ENCODE measurements at places on chromosomes 7 and 10.

DNA sequence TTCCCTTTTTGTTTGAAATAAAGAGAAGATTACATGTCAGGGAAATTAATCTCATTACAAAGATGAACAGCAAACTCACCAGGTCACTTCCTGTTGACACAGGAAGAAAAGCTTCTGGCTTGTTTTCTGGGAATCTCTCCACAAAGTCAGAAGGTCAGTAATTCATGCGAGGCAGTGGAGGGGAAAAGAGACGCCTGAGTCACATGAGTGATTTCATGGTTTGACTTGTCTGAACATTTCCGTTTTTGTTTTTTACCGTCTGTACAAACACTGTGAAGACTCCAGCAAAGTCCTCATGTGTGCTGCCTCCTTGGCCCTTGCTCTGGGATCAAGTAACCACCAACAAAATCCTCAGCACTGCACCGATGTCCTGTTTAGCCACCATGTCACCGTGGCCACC, 2.5 kb upstream of the HABP2 start:
- DNase-seq, result no peak

- DNase-seq, result no peak
These were observed 20.0 kb upstream of the CRYGN start for GRCh38 chr7:151459726-151460473.

- DNase-seq, result no peak
These were observed 62.2 kb downstream of the ST7 start for GRCh38 chr7:117015258-117016184.

- no peak for DNase-seq
These were observed 91.4 kb downstream of the PPP1R3C start for GRCh38 chr10:91541481-91541880.

DNA sequence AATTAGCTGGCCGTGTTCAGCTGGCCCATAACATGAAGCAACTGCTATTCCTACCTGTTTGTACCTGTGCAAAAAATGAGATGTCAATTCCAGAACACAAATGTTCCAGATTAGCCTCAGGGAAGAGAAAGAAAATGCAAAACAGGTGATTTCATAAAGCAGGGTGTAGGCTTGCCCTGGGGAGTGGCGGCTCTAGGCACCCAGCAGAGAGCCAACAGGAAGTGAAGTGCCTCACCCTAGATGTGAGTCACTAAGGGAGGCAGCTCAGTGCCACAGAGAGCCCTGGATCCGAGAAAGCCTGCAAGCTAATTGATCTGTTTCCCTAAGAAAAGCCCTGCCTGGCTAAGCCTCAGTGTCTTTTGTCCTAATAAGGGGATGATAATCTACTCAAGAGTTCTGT, 240.0 kb downstream of the ARHGAP21 start:
- no peak for DNase-seq

DNA sequence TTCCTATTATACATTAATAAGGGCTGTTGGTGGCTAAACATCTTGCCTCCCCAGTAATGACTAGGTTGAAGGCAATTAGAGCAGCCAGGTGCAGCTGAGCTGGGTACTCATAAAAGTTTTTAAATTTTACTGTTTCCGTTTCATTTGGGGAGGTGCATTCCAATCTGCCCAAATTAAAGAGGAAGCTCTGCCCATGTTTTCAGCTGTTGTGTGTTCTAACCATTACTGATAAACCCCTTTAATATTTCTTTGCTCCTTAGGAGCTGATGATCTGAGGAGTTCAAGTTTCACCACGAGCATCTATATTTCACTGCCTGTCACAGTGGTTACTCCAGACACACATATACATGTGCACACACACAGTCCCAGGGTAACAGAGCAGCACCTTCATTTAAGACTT, 94.4 kb downstream of the JAZF1 start:
- DNase-seq, result no peak

GRCh38 chr7:33591490-33591889, 313.8 kb upstream of the BMPER start:
- DNase-seq, result no peak

GRCh38 chr7:33395340-33395739, 266.0 kb downstream of the BBS9 start:
- no peak for DNase-seq

DNA sequence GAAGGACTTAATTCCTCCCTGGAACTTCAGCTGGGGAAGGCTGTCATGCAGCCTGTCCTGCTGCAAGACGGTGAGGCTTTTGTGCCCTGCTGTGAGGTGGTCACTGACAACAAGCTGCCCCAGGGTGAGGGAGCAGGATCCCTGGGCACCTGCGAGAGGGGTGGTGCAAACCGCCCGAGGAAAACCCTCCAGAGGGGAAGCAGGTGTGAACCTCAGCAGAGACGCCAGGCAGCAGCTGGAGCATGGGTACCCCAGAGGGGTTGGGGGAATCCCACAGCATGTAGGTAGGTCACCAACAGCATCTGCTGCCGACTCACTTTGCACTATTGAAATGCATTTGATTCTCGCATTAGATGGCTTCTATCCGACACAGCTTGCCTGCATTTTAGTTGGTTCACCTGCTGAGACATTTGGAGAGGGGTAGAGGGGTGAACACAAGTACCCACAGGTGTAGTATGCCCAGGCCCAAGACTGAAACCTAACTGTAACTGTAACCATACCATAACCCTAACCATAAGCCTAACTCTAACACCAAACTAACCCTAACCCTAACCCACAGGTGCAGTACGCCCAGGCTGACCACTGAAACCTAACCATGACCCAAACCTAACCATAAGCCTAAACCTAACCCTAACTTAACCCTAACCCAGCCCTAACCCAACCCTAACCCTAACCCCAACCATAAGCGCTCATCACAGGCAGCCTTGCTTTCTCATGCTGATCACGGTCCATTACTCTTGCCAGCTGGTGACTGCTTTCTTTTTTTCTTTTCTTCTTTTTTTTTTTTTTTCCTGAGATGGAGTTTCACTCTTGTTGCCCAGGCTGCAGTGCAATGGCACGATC, 85.9 kb downstream of the ELFN1 start:
- no peak for DNase-seq

GRCh38 chr7:129452589-129453231, 18.5 kb downstream of the STRIP2 start:
- DNase-seq, result no peak
